ENCODE measurements at places on chromosomes 6 and 20. TPM values are rescaled to one million over a fixed set of nuclear protein-coding genes. Genes with fewer than 3 reads are reported as not detected.
A peak's percentile ranks its signal among the peaks of the same experiment; 100 is the strongest.

The SLC12A5 gene
- total RNA-seq = 0.91 TPM

DNA sequence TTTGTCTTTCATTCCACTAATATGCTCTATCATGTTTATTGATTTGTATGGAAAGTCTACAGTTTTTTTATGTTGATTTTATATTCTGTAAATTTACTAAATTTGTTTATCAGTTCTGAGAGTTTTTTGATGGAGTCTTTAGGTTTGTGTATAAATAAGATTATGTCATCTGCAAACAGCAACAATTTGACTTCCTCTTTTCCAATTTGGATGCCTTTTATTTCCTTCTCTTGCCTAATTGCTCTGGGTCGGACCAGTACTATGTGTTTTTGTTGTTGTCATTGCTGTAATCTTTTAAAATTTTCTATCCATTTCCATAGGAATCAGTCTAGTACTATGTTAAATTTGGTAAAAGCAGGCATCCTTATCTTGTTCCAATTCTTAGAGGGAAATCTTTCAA, 31.5 kb upstream of the POLR1H start:
- H3K27ac ChIP-seq = no peak overlapping the region
- H3K27me3 ChIP-seq = no peaks in the 10 kb centered on the region
- H3K36me3 ChIP-seq = no peaks in the 10 kb centered on the region
- H3K4me1 ChIP-seq = no peaks in the 10 kb centered on the region

DNA sequence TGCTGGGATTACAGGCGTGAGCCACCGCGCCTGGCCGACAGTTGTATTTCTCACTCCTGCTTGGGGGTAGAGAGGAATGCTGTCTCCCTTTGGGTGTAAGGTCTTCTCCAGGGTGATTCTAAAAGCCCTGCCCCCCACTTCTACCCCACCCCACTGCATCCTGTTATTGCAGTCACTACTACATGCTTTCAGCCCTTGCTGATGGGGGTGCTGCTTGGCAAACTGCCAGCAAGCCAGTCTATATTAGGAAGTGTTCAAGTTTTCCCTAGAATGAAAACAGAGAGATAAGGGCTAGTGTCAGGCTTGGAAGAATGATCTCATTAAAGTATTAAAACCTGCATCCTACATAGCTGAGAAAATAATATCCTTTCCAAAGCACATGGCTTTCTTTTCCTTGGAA, 31.3 kb downstream of the TTI1 start:
- no peak overlapping the region for H3K27ac ChIP-seq
- peaks cover 12% of the 10 kb centered on the region for H3K36me3 ChIP-seq
- DNase-seq = no peak
- H3K27me3 ChIP-seq = no peaks in the 10 kb centered on the region

The TREM1 gene
- not detected for total RNA-seq

DNA sequence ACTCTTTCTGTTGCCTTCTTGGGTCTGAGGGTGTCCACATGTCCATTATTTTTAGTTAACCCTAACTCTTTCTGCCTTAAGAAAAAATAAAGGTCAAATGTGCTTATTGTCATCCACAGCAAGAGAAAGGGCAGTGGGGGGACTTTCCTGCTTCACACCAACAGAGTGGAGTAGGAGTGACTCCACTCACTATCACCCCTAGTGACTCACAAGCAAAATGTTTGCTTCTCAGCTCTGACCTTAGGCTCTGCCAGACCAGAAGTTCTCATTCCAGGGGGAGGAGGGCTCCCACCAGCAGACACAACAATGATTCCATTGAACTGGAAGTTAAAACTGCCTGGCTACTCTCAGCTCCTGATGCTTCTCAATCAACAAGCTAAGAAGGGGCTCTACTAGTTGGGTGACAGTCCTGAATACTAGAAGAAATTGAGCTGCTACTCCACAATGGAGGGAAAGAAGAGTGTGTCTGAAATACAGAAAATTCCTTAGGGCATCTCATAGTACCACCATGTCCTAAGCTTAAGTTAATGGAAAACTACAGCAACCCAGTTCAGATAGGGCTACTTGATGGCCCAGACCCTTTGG, 83.9 kb upstream of the AFDN start:
- no peak overlapping the region for H3K27ac ChIP-seq
- H3K27me3 ChIP-seq = no peaks in the 10 kb centered on the region
- H3K4me3 ChIP-seq = no peak overlapping the region
- H3K36me3 ChIP-seq = no peaks in the 10 kb centered on the region

- H3K4me3 ChIP-seq = no peak overlapping the region
- no peak overlapping the region for H3K27ac ChIP-seq
- DNase-seq = no peak
- peaks cover 7% of the 10 kb centered on the region for H3K36me3 ChIP-seq
- no peaks in the 10 kb centered on the region for H3K27me3 ChIP-seq
- H3K4me1 ChIP-seq = peaks cover 21% of the 10 kb centered on the region
Observed at GRCh38 chr6:157188213-157188612, 135.1 kb downstream of the TMEM242 start.

DNA sequence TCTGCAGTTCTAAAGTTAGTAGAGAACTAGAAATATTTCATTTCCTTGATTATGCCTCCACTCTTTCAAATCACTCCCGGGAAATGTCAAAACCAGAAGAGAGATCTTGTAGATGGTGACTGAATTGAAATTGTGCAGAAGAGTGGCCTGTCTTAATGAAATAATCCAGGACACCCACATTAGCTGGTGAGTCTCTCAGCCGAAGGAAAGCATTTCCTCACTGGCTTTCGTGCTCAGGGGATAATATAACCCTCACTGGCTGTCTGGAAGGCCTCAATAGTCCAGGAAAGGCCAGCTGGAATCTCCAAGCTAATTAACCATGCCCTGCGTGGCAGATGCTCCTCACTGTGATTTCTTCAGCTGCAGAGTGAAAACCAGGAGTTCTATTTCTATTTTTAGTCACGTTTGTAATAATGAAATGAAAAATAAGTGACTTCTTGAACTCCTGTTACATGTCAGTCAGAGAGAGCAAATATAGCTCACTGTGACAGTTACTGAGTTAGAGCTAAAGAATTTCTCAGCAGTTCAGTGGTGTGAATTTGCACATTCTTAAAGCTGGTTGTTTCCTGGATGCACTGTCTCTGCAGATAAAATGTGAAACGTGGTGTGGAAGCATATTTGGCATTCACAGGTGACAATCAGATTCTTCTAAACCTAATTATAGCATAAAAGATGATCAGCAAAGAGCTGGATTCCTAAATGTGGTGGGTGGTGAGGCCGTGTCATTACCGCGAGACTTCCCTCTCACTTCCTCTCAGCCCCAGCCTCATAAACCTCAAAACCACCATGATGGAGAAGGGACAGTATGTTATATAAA, 211.7 kb downstream of the LMBRD1 start:
- DNase-seq = no peak
- no peak overlapping the region for H3K4me3 ChIP-seq
- H3K27me3 ChIP-seq = no peaks in the 10 kb centered on the region

The TMEM242 gene
- 4.4 TPM for total RNA-seq

GRCh38 chr6:74579794-74580193, 626.1 kb downstream of the COL12A1 start:
- H3K27ac ChIP-seq = no peak overlapping the region
- H3K36me3 ChIP-seq = no peaks in the 10 kb centered on the region
- no peaks in the 10 kb centered on the region for H3K4me1 ChIP-seq
- no peaks in the 10 kb centered on the region for H3K27me3 ChIP-seq

DNA sequence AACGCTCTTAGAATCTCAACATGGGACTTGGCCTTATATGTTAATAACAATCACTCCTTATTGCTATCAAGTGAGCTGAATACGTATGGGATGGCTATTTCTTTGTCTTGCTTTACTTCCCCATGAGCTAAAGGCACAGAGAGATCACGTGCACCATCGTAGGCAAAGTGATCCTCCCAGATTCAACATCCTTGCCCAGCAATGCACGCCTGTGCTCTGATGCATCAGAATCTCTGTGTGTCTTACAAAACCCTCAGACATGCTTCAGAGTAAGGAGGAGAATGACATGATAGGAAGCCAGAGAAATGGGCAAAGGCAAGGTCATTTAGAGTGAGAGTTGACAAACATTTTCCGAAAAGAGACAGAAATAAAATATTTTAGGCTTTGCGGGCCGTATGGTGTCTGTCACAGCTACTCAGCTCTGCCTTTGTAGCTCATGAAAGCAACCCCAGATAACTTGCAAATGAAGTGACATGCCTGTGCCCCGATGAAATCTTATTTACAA, 277.6 kb upstream of the CDH4 start:
- H3K4me3 ChIP-seq = no peak overlapping the region
- H3K36me3 ChIP-seq = no peaks in the 10 kb centered on the region
- no peaks in the 10 kb centered on the region for H3K4me1 ChIP-seq
- no peaks in the 10 kb centered on the region for H3K27me3 ChIP-seq
- no peak overlapping the region for H3K27ac ChIP-seq
- no peak for DNase-seq

DNA sequence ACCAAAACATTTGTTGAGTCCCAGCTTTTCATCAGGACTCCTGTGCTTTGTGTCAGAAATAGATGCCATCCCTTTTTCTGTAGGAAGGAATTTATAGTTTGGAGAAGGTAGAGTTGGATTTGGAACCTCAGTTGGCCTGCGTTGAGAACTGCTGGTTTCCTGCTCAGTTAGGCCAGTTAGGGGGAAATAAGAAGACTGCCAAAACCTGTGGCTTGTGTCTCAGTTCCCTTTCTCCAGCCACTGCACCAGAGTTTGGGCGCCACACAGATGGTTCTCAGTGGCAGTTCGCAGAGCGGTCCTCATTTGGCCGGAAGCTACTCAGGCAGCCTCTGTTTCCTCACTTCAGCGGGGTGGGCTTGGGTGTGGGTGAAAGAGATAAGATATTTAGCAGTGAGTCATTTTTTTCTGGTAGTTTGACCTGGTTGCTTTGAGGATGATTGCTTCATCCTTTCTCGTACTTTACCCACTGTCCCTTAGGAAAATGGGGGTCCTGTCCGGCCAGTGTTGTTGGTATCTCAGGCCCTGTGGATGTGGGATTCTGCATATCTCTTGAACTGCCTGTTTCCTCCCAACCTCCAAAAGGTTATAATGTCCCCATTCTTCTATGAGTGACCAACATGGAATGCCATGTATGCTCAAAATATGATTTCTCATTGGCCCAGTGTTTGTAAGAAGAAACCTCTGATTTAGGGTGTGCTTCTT, 53.7 kb downstream of the JARID2 start:
- H3K4me3 ChIP-seq = no peak overlapping the region
- peak; percentile 52 for DNase-seq
- no peaks in the 10 kb centered on the region for H3K4me1 ChIP-seq
- H3K27me3 ChIP-seq = no peaks in the 10 kb centered on the region
- no peaks in the 10 kb centered on the region for H3K36me3 ChIP-seq
- no peak overlapping the region for H3K27ac ChIP-seq

GRCh38 chr20:51980277-51980676, 178.0 kb upstream of the SALL4 start:
- no peaks in the 10 kb centered on the region for H3K4me1 ChIP-seq
- H3K27me3 ChIP-seq = no peaks in the 10 kb centered on the region
- H3K27ac ChIP-seq = no peak overlapping the region
- no peaks in the 10 kb centered on the region for H3K36me3 ChIP-seq
- DNase-seq = no peak

The KIAA1755 gene
- 2.7 TPM for total RNA-seq

- H3K4me3 ChIP-seq = no peak overlapping the region
- H3K27me3 ChIP-seq = no peaks in the 10 kb centered on the region
- no peak overlapping the region for H3K27ac ChIP-seq
- H3K36me3 ChIP-seq = no peaks in the 10 kb centered on the region
- H3K4me1 ChIP-seq = peaks cover 10% of the 10 kb centered on the region
Observed at GRCh38 chr6:115592025-115592424, 468.7 kb downstream of the FRK start.

The GUCA1A gene
- total RNA-seq = not detected

DNA sequence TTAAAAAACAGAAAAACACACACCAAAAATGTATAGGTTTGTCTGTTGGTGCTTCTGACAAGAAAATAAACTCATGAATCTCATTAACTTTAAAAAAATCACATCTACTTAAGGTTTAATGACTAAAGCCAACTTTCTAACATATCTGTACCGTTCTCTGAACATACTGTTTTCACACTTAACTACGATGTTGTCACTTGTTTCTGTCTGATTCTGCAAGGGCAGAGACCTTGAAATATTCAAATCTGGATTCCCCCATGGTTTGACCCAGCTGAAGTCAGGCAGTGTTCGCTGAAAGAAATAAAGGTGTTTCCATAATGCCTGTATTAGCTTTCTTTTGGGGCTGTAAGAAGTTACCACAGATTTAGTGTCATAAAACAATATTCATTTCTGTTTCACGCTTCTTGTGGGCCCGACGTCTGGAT, 2.7 kb upstream of the ASXL1 start:
- no peak overlapping the region for H3K4me3 ChIP-seq
- no peaks in the 10 kb centered on the region for H3K27me3 ChIP-seq
- no peaks in the 10 kb centered on the region for H3K36me3 ChIP-seq
- H3K4me1 ChIP-seq = peaks cover 4% of the 10 kb centered on the region
- DNase-seq = no peak
- H3K27ac ChIP-seq = peak overlapping the region; percentile 12

DNA sequence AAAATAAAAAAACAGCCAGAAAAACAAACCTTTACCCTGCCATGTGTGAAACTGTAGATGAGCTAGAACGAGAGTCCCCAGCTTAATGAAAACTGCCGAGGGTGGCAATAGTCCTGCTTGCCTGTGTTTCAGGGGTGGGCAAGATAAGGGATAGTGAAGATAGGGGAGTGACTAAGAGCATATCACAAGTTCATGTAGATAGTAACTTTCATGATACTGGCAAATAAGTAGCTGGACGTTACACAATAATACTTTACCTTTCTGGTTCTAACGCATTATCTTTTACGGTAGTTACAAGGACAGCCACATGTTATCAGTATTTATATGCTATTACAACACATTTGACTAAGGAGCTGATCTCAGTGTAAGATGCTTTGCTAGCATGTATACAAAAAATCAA, 9.3 kb upstream of the FBXO9 start:
- H3K4me3 ChIP-seq = no peak overlapping the region
- H3K4me1 ChIP-seq = peaks cover 42% of the 10 kb centered on the region
- no peaks in the 10 kb centered on the region for H3K36me3 ChIP-seq
- no peak for DNase-seq
- no peaks in the 10 kb centered on the region for H3K27me3 ChIP-seq
- H3K27ac ChIP-seq = peak overlapping the region; percentile 12

DNA sequence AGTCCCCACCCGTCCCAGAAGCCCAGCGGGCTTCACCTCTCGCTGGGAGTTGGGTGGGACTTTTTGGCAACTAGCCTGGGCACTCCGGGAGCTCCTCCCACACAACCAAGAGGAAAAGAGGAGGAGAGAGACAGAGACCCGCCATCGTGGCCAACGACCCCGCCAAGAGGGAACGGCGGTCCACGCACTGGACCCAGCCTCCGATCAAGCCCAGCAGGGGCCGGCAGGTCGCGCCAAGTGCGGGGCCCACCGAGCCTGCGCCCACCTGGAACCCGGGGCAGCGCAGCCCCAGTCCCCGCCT, 3.0 kb upstream of the TMEM14C start:
- DNase-seq = peak; percentile 57
- H3K36me3 ChIP-seq = no peaks in the 10 kb centered on the region
- H3K4me3 ChIP-seq = peak overlapping the region; percentile 44
- H3K4me1 ChIP-seq = no peaks in the 10 kb centered on the region
- no peaks in the 10 kb centered on the region for H3K27me3 ChIP-seq

The SPATA2 gene
- 3.1 TPM for total RNA-seq

The GSTA3 gene
- not detected for total RNA-seq

The SERINC3 gene
- 77.5 TPM for total RNA-seq

DNA sequence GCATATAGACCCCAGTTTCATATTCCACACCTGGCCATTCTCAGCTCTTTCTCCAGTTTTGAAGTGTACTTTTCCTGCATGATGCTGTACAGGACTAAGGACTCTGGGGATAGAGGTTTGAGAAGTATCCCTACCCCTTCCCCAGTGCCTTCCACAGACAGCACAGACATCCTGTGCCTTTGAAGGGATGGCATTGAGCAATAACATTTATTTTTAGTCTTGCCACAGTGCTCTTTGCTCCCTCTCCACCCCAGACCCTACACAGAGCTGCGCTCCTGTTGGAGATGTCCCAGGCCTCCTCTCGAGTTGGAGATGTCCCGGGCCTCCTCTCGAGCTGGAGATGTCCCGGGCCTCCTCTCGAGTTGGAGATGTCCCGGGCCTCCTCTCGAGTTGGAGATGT, 275.8 kb downstream of the FARS2 start:
- H3K27me3 ChIP-seq = no peaks in the 10 kb centered on the region
- no peaks in the 10 kb centered on the region for H3K4me1 ChIP-seq
- H3K27ac ChIP-seq = no peak overlapping the region

Data from right lobe of liver (tissue), 6 donors.